ENCODE measurements at places on chromosomes 5 and 9.

GRCh38 chr9:99057665-99058625, 47.0 kb upstream of the TGFBR1 start:
- DNase-seq: no peak

GRCh38 chr5:77828445-77828844, 52.3 kb upstream of the TBCA start:
- no peak for DNase-seq

DNA sequence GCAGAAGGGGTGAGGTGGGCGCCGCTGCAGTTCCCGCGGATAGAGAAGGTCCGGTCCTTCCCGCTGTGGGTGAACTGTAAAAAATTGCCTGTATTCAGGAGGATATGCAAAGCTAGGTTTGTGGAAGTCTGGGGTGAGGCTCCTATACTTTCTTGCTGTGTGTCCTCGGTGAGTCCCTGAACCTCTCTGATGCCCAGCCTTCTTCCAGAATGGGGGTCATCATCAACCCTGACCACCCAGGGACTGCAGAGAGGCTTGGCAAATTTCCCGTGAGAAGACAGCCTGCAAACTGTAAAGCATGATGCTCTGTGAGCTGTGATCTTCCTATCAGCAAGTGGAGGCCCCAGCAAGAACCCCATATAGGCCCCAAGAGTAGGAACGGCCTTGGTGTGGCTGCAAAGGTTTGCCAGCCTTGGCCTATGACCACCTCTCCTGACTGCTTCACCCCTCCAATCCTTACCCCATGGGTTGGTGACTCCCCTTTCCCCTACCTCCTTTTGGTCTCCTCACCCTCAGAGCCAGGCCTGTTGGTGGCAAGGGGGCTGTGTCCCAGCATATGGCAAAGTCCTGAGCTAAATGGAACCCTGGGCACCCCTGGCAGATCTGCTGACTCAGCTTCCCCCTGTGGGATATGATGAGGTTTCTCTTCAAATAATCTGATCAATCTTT, 760 bp downstream of the ALDH1B1 start:
- DNase-seq: no peak

- DNase-seq: no peak
These were observed 471 bp upstream of the GHR start for GRCh38 chr5:42422656-42423280.

DNA sequence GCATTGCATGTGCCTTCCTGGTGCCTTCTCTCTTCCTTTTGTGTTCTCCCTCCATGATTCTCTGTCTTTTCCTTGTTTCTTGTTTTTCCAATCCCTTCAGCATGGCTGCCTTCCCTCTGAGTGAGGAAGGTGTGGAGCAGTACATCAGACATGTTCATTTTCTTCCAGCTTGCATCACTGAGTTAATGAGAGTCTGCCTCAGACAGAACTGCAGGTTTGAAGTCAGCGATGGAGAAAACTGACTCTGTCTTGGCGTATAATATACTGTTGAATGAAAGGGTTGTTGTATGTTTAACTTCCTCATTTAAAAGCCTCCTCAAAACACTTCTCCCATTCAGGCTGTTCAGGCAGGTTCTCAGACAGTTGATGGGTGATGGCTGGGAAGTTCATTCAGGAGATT, 129.3 kb downstream of the KDM4C start:
- DNase-seq: no peak

Data from NCI-H510A treated with DMSO at 0.1 percent for 48 hours (cell line).